A172 (cell line): ENCODE measurements at places on chromosomes 4 and X. TPM values are rescaled to one million over a fixed set of nuclear protein-coding genes. Genes with fewer than 3 reads are reported as not detected.

The ADH7 gene
- not detected in 2 replicates for total RNA-seq

DNA sequence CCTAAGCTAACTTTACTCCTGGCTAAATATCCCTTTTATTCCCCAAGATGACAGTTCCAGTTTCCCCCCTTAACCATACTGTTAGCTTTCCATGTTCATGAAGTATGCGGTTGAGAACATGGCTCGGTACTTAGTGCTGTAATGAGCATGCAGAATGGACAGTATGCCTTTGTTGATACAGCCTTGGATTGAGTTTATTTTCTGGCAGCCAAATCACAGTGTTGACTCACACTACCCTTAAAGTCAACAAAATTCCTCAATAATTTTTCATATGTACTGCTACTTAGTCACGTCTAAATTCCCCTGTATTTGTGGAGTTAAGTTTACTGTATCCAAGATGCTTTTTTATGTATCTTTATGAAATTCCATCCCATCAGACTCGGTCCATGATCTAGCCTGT lies 1.4 kb upstream of the VEGFC start:
- peak; percentile 83 for DNase-seq

- no peak for DNase-seq
Measured at GRCh38 chrX:1400049-1400448, 8.1 kb upstream of the SLC25A6 start.

DNA sequence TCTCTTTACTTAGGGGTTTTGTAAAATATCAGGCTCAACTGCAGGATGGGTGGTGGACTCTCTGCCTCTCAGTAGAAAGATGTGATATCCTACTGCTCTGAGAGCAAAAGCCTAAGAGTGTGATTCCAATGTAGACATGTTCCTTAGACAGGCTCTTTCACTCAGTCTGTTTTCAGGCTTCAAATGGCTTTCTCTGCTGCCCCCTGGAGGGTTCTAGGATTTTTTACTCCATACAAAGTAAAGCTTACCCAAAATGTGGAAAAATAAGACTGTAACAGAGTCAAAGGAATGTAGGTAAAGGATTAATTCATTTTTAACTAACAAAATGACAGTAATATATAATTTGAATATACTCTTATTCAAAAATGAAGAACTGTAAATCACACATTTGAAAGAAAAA lies 32.1 kb downstream of the ZGRF1 start:
- DNase-seq, result peak; percentile 44

DNA sequence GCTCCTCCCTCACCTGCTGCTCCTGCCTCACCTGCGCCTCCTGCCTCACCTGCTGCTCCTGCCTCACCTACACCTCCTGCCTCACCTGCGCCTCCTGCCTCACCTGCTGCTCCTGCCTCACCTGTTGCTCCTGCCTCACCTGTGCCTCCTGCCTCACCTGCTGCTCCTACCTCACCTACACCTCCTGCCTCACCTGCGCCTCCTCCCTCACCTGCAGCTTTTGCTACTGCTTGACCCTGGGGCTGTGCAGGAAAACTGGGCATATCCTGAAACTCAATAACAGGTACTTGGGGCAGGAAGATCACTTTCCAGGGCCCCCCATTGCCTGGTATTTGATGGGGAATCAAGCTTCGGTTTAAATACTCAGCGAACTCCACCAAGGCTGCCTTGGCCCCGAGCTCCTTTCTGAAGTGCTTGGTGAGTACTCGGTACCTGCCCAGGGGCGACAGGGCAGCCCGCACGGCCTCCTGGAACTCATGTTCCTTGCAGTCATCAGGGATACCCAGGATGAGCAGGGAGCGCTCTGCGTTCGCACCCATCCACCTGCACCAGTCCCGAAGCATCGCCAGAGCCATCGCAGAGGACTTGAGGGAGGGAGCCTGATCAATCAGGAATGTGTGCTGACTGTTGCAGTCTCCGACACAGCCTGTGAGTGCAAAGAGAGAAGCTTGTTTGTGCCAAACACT lies 2.7 kb downstream of the PNMA6E start:
- DNase-seq, result no peak

DNA sequence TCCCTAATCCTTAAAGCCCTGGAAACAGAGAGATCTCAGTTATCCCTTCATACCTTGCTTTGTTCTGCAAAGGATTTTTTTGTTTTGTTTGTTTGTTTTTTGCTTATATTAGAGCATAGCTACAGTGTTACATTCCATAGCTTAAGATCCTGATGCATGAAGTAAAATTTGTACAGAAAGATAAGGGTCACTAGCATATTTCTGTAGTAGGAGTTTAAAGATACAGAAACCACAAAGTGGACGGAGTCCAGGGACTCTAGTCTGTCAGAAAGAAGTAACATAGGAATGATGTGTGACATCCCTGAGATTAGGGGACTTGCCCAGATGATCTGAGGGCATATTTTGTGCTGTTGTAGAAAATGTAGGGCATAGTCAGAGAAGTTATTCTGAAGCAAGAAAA lies 151.9 kb upstream of the PLAC1 start:
- DNase-seq, result no peak
